Effector memory CD4-positive, alpha-beta T cell (primary cell): ENCODE measurements at places on chromosomes 7 and 10.

DNA sequence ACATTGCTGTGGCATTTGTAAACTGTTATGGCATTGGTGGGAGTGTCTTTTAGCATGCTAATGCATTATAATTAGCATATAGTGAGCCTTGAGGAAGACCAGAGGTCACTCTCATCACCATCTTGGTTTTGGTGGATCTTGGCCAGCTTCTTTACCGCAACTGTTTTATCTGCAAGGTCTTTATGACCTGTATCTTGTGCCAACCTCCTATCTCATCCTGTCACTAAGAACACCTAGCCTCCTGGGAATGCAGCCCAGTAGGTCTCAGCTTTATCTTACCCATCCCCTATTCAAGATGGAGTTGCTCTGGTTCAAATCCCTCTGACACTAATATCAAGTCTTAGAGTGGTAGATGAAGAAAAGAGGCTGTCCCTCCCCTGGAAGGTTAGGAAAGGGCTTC lies 506.2 kb downstream of the GALNT17 start:
- no peak for DNase-seq

- DNase-seq = no peak
Observed at GRCh38 chr7:66779669-66780409, 39.3 kb downstream of the RABGEF1 start.

- no peak for DNase-seq
Observed at GRCh38 chr7:128458956-128459355, 3.3 kb downstream of the HILPDA start.

- DNase-seq = no peak
Observed at GRCh38 chr7:46076527-46076926, 155.5 kb upstream of the IGFBP3 start.

GRCh38 chr10:49647985-49648795 lies 31.3 kb upstream of the C10orf53 start:
- no peak for DNase-seq

GRCh38 chr10:124573726-124574455 lies 112.3 kb downstream of the LHPP start:
- no peak for DNase-seq

DNA sequence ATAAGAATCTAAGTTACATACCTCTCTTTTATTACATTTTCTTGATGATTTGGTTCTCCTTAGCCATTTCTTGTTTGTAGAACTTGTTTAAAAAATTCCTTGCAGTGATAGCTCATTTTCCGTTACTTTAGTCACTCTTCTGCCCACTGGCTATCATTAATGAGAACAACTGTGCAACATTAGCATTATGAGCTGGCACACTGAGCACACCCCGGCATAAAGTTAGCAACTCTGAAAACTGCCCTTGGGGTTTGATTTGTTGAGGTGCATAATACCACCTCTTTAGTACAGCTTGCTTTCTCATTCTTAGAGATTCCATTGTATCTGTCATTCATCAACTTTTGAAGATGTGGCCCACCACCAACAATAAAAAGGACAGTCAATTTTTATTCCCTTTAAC lies 87.6 kb upstream of the ADCY1 start:
- no peak for DNase-seq

- DNase-seq = peak; percentile 66
Observed at GRCh38 chr10:133357285-133358161, at the start of gene FUOM. TSS of gene FUOM (minus strand) at chr10:133358019. CDS start at chr10:133358007, 12 bp downstream.

GRCh38 chr7:84999450-84999849 lies 187.4 kb downstream of the SEMA3D start:
- no peak for DNase-seq

GRCh38 chr10:130196511-130197487 lies 60.6 kb downstream of the GLRX3 start:
- no peak for DNase-seq

GRCh38 chr7:143431109-143431508 lies 12.1 kb upstream of the TAS2R60 start:
- DNase-seq = no peak

DNA sequence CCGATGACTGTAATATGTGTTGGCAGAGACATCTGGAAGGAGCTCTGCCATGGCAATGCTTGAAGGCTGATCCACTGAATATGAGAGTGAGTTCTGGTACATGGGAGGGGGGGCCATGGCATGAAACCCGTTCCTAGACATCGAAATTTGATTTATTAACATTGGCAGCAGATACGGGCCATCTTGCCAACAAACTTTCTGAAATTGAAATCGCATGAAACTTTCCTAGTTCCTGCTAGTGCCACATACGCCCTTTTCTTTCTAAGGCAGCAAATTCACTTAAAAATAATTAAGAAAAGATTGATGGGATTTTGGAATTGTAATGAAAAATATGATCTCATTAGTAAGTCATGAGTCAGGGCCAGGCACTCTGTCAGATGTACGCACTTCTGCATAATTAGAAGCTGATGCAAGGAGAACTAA lies 91.8 kb upstream of the KMT2C start:
- DNase-seq = no peak

- DNase-seq = no peak
Observed at GRCh38 chr10:114749510-114749909, 72.1 kb upstream of the FHIP2A start.

GRCh38 chr7:135687466-135687865 lies 25.2 kb downstream of the STMP1 start:
- DNase-seq = no peak

- DNase-seq = peak; percentile 56
Observed at GRCh38 chr10:118698421-118698820, 56.3 kb downstream of the CACUL1 start.

GRCh38 chr10:61588770-61589211 lies 73.9 kb upstream of the CABCOCO1 start:
- DNase-seq = no peak

- no peak for DNase-seq
Observed at GRCh38 chr7:157874208-157874816, 537.5 kb downstream of the DNAJB6 start.

- no peak for DNase-seq
Observed at GRCh38 chr7:107900496-107901015, 9.6 kb downstream of the DLD start.

DNA sequence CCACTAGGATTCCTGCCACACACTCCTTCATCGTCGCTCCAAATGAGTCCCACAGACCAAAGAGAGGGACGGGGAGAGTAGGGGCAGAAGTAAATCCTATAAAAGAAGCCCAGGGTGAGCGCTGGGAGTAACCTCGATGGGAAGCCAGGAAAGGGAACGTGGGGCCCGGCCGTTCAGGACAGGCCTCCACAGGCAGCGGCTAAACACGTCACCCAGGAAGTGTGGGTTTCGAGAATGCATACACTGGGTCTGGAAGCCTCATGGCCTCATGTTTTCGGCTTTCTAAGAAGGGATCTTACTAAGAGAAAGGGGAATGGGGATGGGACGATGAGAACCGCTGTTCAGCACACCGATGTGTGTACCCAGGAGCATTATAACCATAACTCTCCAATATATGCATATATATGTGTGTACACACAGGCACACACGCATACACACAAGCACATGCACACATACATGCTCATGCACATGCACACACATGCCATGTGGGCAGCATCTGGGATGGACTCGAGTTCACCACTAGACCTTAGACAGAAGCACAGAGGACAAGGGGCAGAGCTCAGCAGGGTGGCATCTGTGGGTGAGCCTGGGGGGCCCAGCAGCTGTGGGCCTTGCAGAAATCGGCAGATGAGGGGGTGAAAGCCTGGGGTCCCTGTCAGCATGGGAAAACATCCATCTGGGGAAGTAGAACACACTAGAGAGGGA lies 14.8 kb upstream of the CNPY1 start:
- no peak for DNase-seq

DNA sequence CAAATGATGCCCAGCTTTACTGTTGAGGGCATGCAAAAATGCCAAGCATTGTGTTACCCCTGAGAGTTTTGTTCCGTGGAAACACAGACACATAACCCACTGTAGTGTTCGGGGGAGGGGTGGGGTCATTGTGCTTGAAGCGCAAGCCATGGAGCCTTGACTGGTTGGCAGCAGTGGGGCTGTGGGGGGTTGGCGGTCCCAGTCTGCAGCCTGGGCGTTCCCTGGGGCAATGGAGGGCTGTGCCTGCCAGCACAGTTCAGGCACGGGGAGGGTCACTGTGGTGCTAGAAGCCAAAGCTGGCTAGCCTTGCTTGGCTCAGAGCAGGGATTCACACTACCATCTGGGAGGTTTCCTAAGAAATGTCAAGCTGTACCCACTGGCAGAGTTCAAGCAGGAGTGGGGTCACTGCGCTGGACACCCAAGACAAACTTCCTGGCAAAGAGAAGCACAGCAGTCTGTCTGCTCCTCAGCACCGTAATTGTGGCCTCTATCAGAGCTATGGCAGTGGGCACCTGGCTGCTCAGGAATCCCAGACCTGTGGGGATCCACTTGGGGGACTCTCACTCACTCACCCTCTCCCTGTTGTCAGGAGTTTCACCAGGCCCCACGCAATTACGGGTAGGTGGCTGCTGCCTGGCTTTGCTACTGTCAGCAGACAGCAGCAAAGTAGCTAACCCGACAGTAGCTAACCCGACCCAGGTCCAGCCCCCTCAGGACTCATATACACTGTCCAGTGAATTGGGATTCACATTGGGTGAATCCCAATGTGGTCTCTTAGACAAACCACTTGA lies 292.4 kb downstream of the ZWINT start:
- no peak for DNase-seq

GRCh38 chr10:2929480-2930258 lies 137.7 kb upstream of the PFKP start:
- no peak for DNase-seq

DNA sequence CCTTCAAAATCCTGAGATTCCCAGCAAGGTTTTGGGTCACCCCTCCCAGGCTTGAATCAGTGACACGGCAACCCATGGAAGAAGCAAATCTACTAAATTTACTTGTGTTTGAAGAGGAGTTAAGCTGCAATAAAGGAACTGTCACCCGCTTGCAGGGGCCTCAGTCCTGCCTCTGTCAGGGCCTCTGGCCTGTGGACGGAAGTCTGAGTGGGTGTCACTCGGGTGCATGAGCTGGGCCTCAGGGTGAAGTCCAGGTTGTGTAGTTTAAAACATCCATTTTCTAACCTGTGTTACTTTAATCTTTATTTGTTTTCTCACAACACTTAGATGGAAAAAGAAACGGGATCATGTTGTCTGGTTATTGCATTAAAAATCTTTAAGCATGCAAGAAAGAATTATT lies 234.9 kb downstream of the ADARB2 start:
- no peak for DNase-seq

GRCh38 chr10:1573981-1574380 lies 163.3 kb downstream of the ADARB2 start:
- no peak for DNase-seq

DNA sequence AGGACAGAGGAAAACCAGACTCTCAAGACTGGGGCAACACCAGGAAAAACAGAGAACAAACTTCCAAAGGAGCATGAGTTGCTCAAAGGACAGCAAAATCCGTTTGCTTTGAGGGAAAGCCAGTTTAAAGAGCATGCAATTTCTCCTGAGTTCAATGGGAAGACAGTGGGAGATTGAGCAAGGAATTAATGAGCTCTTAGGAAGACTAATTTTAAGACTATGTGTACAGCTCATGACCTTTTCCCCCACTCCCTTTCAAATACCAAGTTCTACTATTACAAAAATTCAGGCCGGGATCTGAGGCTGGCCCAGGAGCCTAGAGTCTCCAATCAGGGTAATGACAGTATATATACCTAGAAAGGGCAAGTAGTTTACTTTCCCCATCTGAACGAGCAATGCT lies 79.2 kb downstream of the EPDR1 start:
- DNase-seq = no peak
